Effector CD8-positive, alpha-beta T cell (primary cell): ENCODE measurements at places on chromosomes 5 and 9.

GRCh38 chr5:94749042-94749441 lies 130.6 kb downstream of the SLF1 start:
- DNase-seq: no peak

GRCh38 chr5:143205386-143205785 lies 198.1 kb downstream of the NR3C1 start:
- DNase-seq: no peak

- peak; percentile 46 for DNase-seq
Observed at GRCh38 chr5:177472460-177473442, 683 bp downstream of the DBN1 start.

- no peak for DNase-seq
Observed at GRCh38 chr5:142087920-142088679, 20.5 kb upstream of the NDFIP1 start.

DNA sequence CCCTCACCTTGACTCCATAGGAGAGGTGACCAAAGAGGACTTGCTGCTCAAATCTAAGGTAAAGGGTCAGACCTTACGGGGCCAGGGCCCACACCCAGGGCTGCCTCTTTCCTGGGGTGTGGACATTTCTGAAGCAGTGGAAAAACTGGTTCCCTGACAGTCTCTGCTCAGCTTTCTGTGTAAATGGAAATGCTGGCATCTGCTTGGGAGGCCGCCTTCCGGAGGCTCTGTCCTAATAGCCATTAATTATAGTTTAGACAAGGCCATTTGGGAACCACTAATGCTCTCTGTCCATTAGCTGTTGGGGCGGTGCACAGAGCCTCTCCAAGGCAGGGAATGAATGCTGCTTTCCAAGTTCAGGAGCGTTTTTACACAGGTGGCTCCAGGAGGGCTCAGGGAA lies 17.3 kb downstream of the USP20 start:
- no peak for DNase-seq

GRCh38 chr9:18017136-18017535 lies 438.3 kb downstream of the SH3GL2 start:
- DNase-seq: no peak

DNA sequence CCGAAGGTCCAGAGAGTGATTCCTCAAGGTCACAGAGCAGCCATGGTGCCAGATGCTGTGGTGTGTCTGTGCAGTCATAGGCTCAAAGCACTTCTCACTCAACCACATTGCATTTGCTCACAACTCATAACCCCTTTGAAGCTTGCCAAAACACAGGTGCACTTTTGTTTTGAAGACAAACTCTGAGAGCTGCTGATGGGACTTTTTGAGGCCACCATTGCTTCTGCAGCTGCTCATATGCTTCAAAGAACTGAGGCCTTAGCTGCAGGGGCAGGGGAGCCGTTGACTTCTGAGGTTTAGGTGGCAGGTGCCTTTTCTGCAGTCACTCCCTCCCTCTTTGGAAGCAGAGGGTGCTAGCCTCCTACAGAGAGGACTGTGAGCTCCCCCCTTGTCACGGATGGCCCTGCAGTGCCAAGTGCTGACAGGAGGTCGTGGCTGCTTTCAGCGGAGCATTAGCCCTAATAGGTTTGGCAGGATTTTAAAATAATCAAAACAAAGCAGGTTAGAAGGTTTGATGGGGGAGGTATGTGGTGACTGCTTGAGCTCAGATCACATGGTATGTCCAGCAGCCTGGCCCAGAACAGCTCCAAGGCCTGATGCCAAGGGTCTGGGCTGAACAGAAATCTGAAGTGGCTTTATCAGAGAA lies 232.1 kb downstream of the MAN2A1 start:
- DNase-seq: peak; percentile 26

GRCh38 chr9:127976498-127976897 lies 4.3 kb downstream of the EEIG1 start:
- no peak for DNase-seq

- no peak for DNase-seq
Observed at GRCh38 chr9:112218908-112219307, 43.8 kb upstream of the SUSD1 start.

- no peak for DNase-seq
Observed at GRCh38 chr5:14331386-14331781, 188.2 kb downstream of the TRIO start.

GRCh38 chr9:100715100-100715380 lies 137.2 kb downstream of the CAVIN4 start:
- DNase-seq: no peak

DNA sequence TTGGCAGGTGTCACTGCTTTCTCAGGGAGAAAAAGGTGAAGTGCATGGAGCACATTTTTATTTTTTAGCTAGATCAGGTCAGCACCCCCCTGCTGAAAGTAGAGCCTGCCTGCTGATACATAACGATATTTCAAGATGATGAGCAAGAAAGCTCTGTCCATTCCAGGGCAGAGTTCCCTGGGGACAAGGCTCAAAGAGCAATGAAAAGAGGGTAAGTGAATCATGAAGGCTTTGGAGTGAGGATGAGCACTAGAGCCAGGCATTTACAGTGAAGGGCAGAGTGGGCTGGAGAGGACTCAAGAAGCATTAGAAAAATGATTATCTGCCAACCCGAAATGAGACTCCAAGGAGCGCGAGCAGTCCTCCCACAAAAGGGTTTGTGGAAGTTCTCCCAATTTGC lies 345.7 kb downstream of the TLE4 start:
- DNase-seq: no peak

DNA sequence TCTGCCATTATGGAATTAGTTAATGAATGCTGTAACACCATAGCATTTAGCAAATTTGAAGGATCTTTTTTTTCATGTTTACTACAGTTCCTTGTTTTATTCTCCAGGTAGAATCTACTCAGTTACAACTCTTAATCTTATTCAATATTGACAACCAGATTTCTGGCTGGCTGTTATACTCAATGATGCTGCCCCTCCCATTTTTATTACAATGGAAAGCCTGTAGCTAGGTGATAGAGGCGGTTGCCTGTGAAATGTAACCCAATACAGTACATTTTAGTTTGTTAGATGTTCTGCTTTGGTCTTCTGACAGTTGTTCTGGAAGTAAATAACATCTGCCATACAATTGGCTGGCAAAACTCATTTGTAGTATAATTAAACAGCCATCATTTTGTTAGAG lies 294.2 kb downstream of the DMRTA1 start:
- DNase-seq: no peak

DNA sequence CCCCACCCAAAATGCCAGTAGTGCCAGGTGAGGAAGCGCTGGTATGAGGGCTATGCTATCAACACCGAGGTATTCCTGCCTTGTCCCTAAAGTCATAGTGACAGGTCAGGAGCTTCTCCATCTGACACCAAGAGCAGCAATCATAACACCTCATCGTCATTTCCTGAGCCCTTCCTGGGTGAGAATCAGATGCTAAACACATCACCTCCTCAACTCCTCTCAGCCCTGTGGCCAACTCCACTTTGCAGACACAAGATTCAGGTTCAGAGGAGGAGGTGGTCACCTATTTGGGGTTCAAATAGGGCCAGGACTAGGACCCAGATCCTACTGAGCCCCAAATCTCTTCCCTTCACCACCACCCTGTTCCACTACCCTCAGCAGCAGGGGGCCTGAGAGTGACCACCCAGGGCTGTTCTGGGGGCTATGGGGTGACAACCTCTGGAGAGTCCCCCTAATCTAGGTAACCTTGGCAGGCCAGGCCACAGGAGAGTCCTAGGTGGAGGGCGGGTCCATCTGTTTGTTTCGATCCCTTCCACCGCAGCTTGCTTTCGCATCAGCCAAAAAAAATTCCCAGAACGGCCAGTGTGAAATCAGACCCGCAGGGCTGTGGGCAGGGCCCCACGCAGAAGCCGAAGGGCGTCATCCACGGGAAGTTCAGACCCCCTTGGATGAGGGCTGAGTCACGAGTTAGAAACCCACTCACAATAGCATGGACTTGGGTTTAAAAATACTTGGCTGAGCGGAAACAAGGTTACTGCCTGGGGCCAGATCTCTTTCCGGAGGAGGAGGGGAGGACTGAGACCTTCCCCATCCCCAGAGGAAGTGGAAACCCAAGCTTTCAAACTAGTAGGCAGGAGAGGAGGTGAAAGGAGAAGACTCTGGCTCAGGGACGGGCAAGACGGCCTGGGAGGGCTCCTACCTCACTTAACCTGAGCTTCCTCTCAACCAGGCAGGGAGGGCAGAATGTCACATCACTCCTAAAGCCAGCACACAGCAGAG lies 8.7 kb downstream of the STK10 start:
- peak; percentile 33 for DNase-seq

DNA sequence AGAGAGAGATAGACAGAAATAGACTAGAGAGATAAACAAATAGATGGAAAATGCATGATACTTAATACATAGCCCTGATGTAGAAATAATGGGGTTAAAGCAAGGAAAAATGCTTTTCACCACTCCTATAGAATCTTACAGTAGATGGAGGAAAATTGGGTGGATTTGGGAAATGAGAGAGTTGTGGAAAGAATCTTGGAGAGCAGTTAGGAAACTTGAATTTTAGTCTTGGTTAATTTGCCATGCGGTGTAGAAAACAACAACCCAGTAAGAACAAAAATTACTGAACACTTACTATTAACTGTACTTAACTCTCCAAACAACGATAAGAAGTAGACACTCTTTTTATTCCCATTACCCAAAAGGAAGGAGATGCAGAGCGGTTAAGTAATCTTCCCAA lies 329.8 kb downstream of the ZNF608 start:
- DNase-seq: no peak

- no peak for DNase-seq
Observed at GRCh38 chr5:159341906-159342310, 11.6 kb upstream of the IL12B start.

GRCh38 chr5:12704955-12705354 lies 800.7 kb upstream of the CTNND2 start:
- DNase-seq: no peak

DNA sequence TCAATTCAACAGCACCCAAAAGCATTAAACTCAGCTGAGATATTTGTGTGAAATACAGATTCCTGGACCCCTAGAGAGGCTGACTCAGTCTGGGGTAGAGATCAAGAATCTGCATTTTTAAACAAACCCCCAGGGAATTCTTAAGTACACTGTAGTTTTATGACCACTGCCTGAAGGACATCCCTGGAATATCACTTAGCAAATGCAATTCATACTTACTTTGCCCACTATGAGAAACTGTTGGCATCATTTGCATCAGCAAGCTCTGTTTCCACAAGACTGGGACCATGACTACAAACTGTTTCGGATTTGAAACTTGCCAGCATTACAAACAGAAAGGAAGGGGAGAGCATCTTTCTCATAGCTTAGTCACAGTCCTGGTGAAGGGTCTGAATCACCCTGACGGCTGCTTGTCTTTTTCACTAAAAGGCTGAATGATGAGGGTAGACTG lies 63.7 kb downstream of the MLLT3 start:
- DNase-seq: no peak

DNA sequence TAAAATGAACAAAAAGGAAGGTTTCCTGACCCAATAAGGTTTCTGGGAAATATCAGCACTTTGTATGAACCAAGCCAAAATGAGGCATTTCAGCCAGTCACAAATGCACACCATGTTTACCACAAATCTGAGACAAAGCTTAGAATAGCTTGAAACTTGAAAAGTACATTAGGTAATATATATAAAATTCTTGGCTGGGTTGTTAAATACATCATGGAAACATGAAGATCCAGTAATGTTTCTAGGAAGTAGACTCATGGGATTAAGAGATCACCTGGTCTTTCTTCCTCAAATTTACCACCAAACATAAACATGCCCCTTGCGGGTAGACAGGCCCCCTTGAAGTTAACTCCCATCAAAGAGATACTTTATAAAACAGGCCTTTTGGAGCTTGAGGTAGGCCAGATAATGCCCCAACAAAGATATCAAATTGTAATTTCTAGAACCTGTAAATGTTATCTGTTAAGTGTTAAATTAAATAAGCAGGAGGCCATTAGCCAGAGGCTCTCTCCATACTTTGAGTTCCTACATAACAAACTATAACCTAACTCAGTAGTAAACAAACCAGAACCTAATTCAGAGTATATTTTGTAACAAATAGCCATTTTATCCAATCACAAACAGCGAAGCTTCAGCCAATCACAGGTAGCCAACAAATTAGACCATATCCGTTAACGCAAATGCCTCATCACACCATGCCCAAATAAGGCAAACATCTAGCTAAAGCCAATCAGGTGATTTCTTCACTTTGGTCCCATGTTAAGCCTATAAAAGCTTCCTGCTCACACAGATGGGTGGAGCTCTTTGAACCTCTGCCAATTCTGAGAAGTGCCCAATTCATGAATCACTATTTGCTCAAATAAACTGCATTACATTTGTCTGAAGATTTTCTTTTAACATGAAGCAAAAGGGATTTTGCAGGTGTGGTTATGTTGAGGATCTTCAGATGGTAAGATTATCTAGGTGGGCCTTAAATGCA lies 127.9 kb upstream of the TARS1 start:
- no peak for DNase-seq

DNA sequence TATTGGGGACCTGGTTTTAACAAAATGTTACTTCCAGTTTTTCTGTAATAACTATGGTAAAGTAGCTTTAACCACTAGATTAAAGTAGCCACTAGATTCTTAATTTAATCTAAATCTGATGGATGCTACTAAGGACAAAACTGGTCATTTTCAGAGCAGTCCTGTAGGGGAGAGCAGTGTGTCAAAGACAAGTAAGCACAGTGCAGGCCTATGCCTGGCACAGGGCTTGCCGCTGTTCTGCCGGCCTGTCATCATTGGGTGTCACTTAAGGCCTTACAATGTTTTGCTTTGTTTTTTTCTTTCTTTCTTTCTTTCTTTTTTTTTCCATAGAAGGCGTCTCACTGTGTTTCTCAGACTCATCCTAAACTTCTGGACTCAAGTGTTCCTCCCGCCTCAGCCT lies 53.0 kb upstream of the NXNL2 start:
- no peak for DNase-seq

DNA sequence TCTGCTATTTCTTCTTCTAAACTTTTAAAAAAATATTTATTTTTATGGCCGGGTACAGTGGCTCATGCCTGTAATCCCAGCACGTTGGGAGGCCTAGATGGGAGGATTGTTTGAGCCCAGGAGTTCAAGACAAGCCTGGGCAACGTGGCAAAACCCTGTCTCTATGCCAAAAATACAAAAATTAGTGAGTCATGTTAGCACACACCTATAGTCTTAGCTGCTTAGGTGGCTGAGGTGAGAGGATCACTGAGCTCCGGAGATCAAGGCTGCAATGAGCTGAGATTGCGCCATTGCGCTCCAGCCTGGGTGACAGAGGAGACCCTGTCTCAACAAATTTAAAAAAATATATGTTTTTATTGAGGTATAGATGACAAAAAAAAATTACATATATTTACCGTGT lies 5.6 kb downstream of the AP3S1 start:
- no peak for DNase-seq
